Umbilical cord (tissue), 2 donors: ENCODE measurements at places on chromosomes 6 and 20. TPM values are rescaled to one million over a fixed set of nuclear protein-coding genes. Genes with fewer than 3 reads are reported as not detected.

The COL10A1 gene
- total RNA-seq, result 2.2 TPM

The PAX1 gene
- 1.9 TPM for total RNA-seq

The FAM162B gene
- total RNA-seq, result 2.2 TPM

The C6orf52 gene
- total RNA-seq, result not detected

The BHLHE23 gene
- 2.6 TPM for total RNA-seq

The PFDN6 gene
- total RNA-seq, result 10.1 TPM

The ADGRF4 gene
- 7.5 TPM for total RNA-seq

The WFDC2 gene
- total RNA-seq, result 9.9 TPM

The HLA-DMB gene
- total RNA-seq, result 10.1 TPM

The BPHL gene
- total RNA-seq, result 29.6 TPM

The C20orf96 gene
- not detected for total RNA-seq

The TSBP1 gene
- total RNA-seq, result 1.7 TPM

The TENT5A gene
- 99.0 TPM for total RNA-seq

DNA sequence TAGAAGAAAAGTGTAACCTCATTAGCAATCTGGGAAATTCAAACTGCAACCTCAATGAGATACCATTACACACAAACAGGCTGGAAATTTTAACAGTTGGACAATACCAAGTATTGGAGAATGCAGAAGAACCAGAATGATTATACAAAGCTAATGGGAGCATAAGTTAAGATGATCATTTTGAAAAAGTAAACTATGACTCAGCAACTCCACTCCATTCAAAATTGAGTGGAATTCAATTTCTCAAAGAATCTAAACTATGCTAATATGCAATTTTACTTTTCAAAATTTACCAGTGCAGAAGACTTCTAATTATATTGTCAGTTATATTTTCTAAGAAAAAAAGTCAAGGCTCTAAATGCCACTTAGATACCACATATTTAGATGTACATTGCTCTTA is 17.2 kb downstream of the GPLD1 start:
- DNase-seq, result no peak

DNA sequence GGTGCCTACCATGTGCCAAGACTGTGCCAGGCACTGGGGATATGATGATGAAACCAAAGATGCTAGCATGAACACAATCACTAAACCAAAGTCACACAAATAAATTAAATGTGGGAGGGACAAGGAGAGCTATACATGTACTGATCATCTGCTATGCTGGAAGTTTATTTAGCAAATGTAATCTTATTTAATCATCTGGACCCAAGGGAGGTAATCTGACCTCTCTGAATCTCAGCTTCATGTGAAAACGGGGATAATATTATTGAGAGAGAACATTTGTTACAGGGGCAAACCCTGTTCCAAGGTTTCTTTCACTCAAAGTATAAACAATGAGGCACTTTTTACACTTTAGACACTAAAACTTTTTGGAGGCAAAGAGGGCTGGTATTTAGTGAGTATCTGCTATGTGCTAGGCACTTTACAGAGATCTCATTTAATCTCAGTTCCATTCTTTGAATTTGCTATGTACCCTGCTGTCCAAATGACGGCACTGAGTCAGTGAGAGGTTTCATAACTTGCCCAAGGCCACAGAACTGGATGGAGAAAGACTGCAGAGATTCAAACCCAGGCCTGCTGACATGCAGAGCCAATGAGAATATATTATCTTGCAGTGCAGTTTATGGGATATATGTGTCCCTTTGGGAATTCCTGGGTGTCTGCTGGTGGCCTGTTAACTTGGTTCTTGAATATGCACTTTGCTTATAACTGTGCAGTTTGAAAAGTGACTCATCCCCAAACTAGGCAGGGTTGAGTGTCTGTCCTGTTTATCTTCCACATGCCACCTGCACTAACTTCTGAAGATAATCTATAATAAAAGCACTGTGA is 3.3 kb upstream of the ASXL1 start:
- no peak for DNase-seq

- DNase-seq, result no peak
Measured at GRCh38 chr6:170596426-170596825, 12.0 kb upstream of the PDCD2 start.

- DNase-seq, result peak; percentile 79
Measured at GRCh38 chr20:58309591-58310290, at the start of gene RAB22A. TSS of gene RAB22A (plus strand) at chr20:58309715. CDS start at chr20:58309977, 262 bp downstream.

GRCh38 chr20:37243076-37243936 is 18.3 kb downstream of the GHRH start:
- DNase-seq, result no peak

DNA sequence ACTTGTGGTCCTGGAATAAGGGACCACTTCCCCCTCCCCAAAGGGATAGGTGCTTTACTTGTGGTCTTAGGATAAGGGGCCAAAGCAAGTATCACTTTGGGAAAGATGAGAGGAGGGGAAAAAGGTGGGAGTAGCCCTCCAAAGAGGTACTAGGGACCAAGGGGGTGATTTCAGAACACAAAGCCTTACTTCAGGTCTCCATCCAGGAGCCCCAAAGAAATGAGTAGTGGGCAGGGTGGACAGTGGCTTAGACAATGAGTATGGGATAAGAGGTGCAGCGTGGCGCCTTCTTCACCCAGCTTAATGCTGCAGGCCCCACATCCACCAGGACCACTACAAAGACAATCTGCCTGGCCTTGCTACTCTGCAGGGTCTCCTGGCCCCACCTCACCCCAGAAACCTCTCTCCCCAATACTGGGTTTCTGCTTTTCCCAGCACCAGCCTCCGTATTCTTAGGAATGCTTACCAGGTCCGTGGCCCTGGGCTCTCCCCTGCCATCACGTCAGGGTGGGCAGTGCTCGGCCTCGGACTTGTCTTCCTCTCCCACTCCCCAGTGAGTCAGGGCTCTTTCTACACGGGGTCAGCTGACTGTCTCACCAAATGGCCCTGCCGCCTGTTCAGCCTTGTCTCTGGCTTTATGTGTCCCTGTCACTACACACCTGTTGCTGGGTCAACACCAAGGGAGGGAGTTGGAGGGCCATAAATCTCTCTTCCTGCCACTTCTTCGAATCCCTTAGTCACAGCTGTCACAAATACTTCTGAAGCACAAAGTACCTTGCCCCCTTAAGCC is 3.1 kb downstream of the NNAT start:
- no peak for DNase-seq

DNA sequence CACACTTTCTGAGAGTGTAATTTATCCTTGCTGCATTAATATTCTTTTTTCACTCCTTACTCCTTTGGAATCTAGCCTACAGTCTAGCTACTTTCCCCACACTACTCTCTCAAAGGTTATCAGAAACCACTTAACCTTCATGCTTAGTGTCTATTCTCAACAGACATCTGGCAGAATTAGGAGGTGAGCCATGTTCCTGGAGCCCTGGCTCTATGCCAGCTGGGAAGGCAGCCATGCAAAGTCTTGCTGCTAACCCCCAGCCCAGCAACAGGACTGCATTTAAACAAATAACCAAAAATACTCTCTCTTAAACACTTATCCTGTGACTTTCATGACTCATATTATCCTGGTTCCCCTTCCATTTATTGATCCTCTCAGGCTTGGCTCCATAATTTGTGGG is 260.2 kb downstream of the BCKDHB start:
- peak; percentile 94 for DNase-seq

GRCh38 chr20:33999025-33999649 is 5.4 kb downstream of the RALY start:
- DNase-seq, result peak; percentile 58

- peak; percentile 76 for DNase-seq
Measured at GRCh38 chr6:166957087-166957804, 896 bp upstream of the RNASET2 start.

GRCh38 chr6:4280707-4281106 is 145.3 kb upstream of the ECI2 start:
- peak; percentile 78 for DNase-seq

GRCh38 chr20:5085380-5085779 is 34.4 kb downstream of the PCNA start:
- peak; percentile 17 for DNase-seq

DNA sequence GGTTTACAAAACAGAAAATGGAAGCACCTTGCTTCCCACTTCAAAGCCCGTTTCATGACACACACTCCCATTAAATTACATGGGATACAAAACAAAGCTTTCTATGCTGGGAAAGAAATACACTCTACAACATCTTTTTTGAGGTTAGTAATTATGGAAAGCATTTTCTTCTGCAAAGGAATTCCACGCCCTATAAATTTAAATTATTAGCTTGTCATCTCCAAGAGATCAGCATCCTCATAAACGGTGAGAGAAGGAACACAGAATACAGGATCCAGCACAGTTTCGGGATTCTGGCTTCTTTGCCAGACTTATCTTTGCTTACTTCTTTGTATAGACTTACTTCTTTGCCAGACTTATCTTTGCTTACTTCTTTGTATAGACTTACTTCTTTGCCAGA is 1.3 kb upstream of the SMPDL3A start:
- peak; percentile 70 for DNase-seq

- peak; percentile 12 for DNase-seq
Measured at GRCh38 chr6:5082487-5083306, 2.4 kb upstream of the PPP1R3G start.

DNA sequence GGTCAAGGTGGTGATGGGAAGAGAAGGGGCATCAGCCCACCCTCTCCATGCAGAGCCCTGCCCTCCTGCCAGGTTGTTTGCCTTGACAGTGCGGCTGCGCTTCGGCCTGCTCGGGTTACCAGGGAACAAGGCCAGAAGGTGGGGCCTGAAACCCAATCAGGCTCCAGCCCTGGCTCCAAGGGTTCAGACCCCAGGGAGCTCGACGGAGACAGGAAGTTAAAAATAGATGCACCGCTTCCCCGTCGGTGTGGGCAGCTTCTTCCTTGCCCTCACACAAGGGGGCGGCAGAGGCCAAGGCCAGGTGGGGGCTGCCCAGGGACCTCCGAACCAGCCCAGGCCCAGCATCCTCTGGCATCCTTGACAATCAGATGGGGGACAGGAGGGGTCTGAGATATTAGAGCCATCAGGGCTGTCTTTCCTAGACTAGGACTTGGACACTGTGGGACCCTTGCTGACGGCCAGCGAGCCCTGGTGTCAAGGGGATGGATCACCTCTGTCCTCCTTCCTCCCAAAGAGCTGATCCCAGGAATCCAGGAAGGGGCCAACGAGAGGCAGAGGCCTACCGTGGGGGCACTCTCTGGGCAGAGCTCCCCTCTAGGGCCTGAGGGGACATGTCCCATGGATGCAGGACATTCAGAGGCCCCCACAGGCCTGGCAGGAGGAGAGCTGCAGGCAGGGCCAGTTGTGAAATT is 65.2 kb downstream of the RIPOR3 start:
- DNase-seq, result no peak

DNA sequence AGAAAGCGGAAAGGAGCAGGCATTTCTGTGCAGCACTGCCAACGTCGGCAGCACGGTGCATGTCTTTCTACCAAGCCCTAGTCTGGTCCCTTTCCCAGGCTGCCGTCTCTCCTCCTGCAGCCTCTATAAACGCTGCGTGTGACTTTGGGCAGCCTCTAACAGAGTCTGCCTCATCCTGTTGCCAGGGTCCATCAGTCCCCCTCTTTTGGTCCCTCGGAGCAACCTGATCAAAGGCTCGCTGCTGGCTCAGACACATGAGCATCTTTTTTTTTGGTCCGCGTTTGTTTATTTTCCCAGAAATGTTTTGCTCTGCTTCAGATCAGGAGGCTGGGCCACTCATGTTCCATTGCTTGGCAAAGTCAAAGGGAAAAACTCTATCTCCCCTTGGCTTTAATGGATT is 166.8 kb upstream of the CST7 start:
- no peak for DNase-seq

DNA sequence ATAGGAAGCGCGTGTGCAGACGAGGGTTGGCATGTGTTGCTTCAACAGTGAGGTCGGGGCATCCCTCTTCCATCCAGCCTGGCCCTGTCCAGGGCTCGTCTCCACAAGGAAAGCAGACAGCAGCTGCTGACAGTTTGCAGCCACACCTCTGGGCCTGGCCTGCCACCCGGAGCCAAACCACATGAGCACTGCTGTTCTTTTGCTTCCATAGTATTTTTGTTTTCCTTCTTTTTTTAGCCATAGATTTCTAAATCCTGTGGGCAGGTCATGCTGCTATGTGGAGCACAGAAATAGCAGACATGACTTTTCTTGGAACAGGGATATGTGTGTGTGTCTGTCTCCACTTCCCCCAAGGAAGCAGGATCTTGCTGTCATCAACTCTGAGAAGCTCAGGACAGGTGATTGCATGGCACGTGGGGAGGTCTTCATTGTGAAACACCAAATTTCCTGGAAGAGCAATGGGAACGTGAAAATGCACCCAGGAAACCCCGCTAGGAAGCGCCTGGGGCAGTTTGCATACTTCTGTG is 167.4 kb downstream of the DTNBP1 start:
- DNase-seq, result peak; percentile 72

DNA sequence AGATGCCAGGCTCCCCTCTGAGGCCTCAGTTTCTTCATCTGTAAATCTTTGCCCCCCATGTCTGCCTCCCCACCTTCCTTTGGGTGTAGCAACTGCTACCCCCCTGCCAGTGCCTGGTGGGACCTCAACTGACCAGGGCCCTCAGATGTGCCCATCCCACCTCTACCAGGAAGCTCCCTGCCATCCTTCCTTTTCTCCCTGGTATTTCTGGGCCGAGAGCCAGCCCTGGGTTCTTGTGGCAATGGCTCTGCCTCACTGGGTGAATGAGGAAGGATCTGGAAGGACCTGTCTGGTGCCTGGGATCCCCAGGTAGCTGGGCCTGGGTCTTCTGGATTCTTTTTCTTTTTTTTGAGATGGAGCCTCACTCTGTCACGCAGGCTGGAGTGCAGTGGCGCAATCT is 141.1 kb upstream of the RNF24 start:
- DNase-seq, result no peak

- DNase-seq, result no peak
Measured at GRCh38 chr6:130150906-130151305, 71.8 kb downstream of the SAMD3 start.

- no peak for DNase-seq
Measured at GRCh38 chr6:37192666-37193065, 22.7 kb downstream of the PIM1 start.

DNA sequence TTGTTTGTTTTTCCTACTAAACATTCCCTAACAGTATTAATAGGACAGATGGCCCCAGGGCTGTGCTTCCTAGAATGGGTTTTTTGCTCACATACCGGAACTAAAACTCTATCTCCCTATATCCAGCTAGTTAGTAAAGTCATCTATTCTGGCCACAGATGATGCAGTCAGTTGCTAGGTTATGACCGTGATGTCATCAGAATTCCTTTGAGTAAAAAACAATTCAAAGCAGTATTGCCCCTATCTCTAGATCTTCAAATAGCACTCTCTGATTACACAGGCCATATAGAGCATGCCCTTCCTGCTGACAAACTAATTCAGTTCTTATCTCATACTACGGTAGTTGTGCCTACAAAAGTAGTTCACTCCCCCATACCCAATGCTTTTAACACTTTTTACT is 17.9 kb upstream of the ZNF451 start:
- no peak for DNase-seq
